ENCODE measurements at places on chromosomes 16 and 17. TPM values are rescaled to one million over a fixed set of nuclear protein-coding genes. Genes with fewer than 3 reads are reported as not detected.

MYH4 gene
- total RNA-seq = not detected

CLEC18A gene
- 0.50 TPM for total RNA-seq

TNS4 gene
- total RNA-seq = not detected

TP53TG3 gene
- not detected for total RNA-seq

GTF3C1 gene
- total RNA-seq = 117 TPM
